ENCODE measurements at places on chromosomes 3 and 15. TPM values are rescaled to one million over a fixed set of nuclear protein-coding genes. Genes with fewer than 3 reads are reported as not detected.

GCHFR gene
- 34.7 TPM for total RNA-seq

SETD2 gene
- total RNA-seq: 41.5 TPM

GATM gene
- total RNA-seq: 0.65 TPM

DNA sequence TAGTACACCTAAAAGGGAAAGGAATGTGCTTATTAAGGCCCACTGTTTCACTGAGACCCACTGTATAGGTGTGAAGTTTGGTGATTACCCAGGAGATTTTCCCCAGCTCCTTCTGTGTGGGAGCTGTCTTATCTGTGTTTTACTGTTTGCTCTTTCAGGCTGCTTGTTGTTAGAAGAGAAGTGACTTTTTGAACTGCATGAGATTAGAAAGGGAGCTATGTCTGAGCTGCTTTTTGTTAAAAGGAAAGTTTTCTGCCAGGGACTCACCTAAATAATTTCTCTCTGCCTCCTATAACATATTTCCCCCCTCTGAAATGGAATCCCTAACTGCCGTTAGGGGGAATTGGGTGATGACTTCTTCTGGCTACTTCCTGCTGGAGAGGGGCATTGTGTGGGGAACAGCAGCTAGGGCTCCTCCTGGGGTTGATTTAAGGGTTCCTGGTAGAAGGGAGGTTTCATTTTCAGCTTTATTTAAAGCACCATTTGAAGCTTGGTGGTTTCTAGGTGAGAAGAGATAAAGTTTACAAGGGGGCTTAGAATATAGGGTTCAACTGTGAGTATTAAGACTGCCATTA lies 77.1 kb upstream of the ATP11B start:
- H3K4me1 ChIP-seq: peaks cover 15% of the 10 kb centered on the region
- no peaks in the 10 kb centered on the region for H3K36me3 ChIP-seq
- peak overlapping the region; percentile 3 for H3K27ac ChIP-seq
- peak; percentile 54 for DNase-seq

DNA sequence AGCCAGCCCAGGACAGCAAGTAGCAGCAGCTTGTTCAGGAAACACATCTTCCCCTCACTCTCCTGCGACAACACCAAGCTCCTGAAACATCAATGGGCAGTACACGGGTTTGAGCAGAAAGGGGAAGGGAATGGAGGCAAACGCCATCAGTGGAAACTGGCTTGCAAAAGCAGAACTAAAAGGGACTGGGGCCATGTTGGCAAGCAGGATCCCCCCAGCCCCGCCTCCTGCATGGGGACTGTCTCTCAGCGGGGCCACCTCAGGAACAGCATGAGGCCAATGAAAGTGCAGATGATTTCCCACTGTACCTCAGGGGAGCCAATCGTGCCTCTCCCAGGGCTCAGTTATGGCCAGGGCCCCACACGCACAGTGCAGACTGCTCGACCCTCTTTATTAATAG lies 6.8 kb downstream of the CDAN1 start:
- H3K4me1 ChIP-seq: peaks cover 2% of the 10 kb centered on the region
- peaks cover 58% of the 10 kb centered on the region for H3K36me3 ChIP-seq
- DNase-seq: no peak
- H3K27ac ChIP-seq: peak overlapping the region; percentile 78
- H3K27me3 ChIP-seq: no peaks in the 10 kb centered on the region
- H3K4me3 ChIP-seq: no peak overlapping the region

Data from activated CD4-positive, alpha-beta T cell treated with anti-CD3 and anti-CD28 coated beads, Interleukin-2, amount 10 ng/mL, durations not matched to agents 24 days and 14 days (primary cell).